ENCODE measurements at places on chromosomes 1 and 21. TPM values are rescaled to one million over a fixed set of nuclear protein-coding genes. Genes with fewer than 3 reads are reported as not detected.

PGM1 gene
- total RNA-seq: 63.5 TPM

GRCh38 chr1:151728151-151729054, 7.1 kb downstream of the RIIAD1 start:
- H3K36me3 ChIP-seq: no peaks in the 10 kb centered on the region
- no peak overlapping the region for H3K27ac ChIP-seq
- H3K27me3 ChIP-seq: no peaks in the 10 kb centered on the region

GRCh38 chr21:45847870-45848269, 133.7 kb upstream of the COL6A1 start:
- no peak overlapping the region for H3K27ac ChIP-seq
- H3K4me3 ChIP-seq: no peak overlapping the region
- H3K36me3 ChIP-seq: no peaks in the 10 kb centered on the region
- H3K27me3 ChIP-seq: no peaks in the 10 kb centered on the region
- no peak for DNase-seq

GRCh38 chr1:9135073-9135836, 6.4 kb upstream of the GPR157 start:
- no peak overlapping the region for H3K4me3 ChIP-seq
- H3K4me1 ChIP-seq: no peaks in the 10 kb centered on the region
- DNase-seq: no peak
- no peak overlapping the region for H3K27ac ChIP-seq
- H3K36me3 ChIP-seq: no peaks in the 10 kb centered on the region

DNA sequence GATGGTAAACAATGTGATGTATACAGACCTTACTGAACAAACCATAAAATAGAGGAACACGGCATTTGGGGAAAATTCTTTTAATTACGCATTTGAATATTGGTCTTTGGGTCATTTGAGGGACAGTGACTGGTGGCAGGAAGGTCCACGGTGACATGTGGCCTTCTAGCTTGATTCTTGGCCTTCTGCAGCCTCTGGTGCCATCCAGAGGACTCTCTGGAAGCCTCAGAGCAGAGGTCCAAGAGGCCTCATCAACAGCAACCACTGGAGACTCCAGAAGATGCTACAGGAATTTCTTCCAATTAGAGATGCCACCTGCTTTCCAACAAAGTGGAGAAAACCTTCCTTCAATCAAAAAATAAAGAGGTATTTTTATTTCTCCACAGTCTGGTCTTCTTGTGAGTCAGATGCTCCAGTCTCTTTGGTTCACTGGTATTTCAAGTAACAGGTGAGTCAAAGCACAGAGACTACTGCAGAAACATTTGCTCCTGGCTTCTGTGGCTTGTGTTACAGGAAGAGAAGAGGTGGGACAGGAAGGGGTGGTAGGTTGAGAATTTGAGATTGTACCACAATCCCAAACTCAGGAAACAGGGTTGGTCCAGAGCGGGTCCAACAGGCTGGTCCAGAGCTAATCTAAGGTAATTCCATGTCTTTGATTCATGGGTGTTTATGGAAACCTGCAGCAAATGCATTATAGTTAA, 2.7 kb upstream of the F5 start:
- no peaks in the 10 kb centered on the region for H3K27me3 ChIP-seq
- H3K4me3 ChIP-seq: no peak overlapping the region
- H3K4me1 ChIP-seq: no peaks in the 10 kb centered on the region
- no peak for DNase-seq

DNA sequence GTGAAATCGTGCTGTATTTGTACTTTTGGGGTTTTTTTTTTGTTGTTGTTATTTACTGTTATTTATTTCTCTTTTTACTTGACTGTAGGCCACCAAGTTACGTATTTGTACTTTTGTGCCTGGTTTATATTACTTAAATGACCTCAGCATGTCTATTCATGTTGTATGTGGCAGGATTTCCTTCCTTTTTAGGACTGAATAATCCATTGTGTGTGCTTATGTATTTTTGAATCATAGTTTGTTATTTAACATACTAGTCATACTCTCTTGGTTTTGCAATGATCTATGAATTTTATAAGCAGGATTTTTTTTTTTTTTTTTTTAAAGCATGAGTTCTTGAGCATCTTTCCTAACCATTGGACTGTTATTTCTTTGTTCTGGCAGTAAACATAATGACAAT, 51.2 kb downstream of the RNF2 start:
- DNase-seq: no peak
- no peaks in the 10 kb centered on the region for H3K27me3 ChIP-seq
- no peak overlapping the region for H3K27ac ChIP-seq
- H3K36me3 ChIP-seq: peaks cover 35% of the 10 kb centered on the region

GRCh38 chr1:9439074-9439761, 100.0 kb upstream of the SLC25A33 start:
- DNase-seq: no peak
- peak overlapping the region; percentile 46 for H3K27ac ChIP-seq
- no peaks in the 10 kb centered on the region for H3K27me3 ChIP-seq
- no peaks in the 10 kb centered on the region for H3K4me1 ChIP-seq

DNA sequence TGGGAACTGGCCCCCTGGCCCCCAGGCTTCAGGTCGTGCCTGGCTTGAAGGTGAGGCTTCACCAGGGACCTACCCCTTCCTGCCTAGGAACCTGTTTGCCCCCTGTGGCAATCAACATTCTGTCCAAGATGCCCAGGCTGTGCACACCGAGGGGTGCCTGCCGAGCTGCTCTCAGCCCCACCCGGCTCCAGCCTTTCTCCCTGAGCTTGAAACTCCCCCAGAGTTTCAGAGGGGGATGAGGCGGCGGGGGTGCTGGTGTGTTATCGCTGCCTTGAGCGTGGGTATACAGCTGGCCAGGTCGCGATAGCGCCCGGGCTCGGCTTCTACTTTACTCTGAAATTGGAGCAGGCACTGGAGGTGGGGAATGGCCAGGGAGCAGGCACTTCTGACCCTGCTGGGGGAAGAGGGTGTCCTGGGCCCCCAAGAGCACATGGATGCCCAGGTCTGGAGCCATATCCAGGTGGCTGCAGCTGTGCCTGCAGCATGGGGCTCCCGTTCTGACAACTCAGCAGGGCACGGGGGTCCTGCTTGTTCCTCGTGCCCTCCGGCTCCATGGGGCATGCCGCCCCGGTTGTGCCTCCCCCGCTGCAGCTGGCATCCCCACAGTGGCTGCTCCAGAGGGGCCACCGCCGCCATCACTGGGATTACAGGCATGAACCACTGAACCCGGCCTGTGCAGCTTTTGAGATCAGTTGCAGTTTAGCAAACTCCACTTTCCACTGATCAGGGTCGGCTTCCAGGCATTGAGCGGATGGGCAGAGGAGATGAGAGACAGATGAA, 29.8 kb downstream of the RYR2 start:
- H3K27ac ChIP-seq: no peak overlapping the region
- no peak overlapping the region for H3K4me3 ChIP-seq
- DNase-seq: no peak
- H3K4me1 ChIP-seq: no peaks in the 10 kb centered on the region

DNA sequence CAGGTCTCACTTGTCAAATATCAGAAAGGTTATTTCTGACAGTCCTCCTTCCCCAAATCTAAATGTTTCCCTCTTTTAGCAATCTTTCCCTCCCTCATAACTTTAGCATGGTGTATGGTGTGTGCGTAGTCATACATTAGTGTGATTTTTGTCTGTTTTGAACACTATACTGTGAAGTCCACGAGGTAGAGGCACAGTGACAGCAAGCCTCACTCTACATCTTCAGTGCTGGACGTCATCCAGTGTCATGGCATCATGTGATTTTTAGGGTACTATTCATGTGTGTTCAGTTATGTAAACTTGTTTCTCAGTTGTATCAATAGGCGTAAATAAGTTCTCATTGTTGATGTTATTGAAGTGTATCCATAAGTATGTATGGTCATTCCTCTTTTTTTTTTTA, 39.1 kb downstream of the DYRK1A start:
- no peak for DNase-seq
- H3K4me1 ChIP-seq: no peaks in the 10 kb centered on the region
- H3K4me3 ChIP-seq: no peak overlapping the region
- H3K27me3 ChIP-seq: no peaks in the 10 kb centered on the region
- no peaks in the 10 kb centered on the region for H3K36me3 ChIP-seq
- no peak overlapping the region for H3K27ac ChIP-seq

VTCN1 gene
- not detected for total RNA-seq

SLC22A15 gene
- total RNA-seq: 1.7 TPM

TMEM82 gene
- 2.5 TPM for total RNA-seq

- no peak overlapping the region for H3K27ac ChIP-seq
- no peaks in the 10 kb centered on the region for H3K4me1 ChIP-seq
- no peak for DNase-seq
These were observed 468.1 kb upstream of the PTBP2 start for GRCh38 chr1:96253246-96254035.

TSPAN2 gene
- 3.1 TPM for total RNA-seq

- no peak for DNase-seq
- no peak overlapping the region for H3K4me3 ChIP-seq
- no peak overlapping the region for H3K27ac ChIP-seq
- H3K36me3 ChIP-seq: no peaks in the 10 kb centered on the region
- no peaks in the 10 kb centered on the region for H3K4me1 ChIP-seq
These were observed 390.7 kb upstream of the ZP4 start for GRCh38 chr1:238281418-238281817.

- H3K27ac ChIP-seq: no peak overlapping the region
- H3K4me3 ChIP-seq: no peak overlapping the region
- no peaks in the 10 kb centered on the region for H3K4me1 ChIP-seq
- no peak for DNase-seq
- H3K36me3 ChIP-seq: no peaks in the 10 kb centered on the region
- H3K27me3 ChIP-seq: no peaks in the 10 kb centered on the region
These were observed 158.9 kb downstream of the ST6GALNAC5 start for GRCh38 chr1:77026135-77026534.

DNA sequence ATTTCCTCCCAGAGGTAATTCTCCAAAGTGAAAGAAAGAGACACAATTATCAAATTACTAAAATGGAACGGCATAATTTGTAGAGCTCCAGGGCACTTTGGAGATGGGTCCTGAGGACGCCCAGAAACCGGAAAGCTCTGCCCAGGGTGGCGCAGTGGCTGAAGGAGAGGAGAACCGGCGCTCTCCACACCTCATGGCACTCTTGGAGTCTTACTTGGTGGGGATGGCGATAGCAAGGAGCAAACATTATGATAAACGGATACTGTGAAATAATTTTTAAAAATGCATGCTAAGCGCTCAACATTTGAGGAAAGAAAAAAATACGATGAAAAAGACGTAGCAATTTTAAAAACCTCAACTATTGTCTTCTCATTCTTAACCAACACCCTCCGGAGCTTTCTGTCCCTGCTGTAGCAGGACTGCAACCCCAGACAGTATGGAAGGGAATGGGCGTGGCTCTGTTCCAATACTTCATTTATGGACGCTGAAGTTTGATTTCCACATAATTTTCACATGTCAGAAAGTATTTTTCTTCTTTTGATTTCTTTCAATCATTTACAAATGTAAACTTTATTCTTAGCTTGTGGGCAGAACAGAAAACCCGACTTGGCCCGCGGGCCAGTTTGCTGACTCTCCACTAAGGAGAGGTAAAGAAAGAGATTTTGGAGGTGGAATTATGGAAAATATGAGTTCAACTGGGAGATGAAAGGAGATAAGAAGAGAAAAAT, 1.1 kb downstream of the S100A11 start:
- DNase-seq: no peak
- no peaks in the 10 kb centered on the region for H3K4me1 ChIP-seq
- peak overlapping the region; percentile 80 for H3K27ac ChIP-seq
- peaks cover 30% of the 10 kb centered on the region for H3K36me3 ChIP-seq

DNA sequence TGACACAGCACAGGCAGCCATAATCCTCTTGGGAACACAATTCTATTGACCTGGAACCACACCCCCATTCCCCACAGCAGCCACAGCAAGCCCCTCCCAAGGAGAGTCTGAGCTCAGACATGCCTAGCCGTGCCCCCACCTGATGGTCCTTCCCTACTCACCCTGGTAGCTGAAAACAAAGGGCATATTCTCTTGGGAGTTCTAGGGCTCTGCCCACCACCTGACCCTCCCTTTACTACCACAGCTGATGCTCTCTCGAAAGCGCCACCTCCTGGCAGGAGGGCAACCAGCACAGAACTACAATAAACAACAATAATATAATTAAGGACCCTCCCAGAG, 184.8 kb upstream of the COA6 start:
- H3K27ac ChIP-seq: no peak overlapping the region
- no peak for DNase-seq
- H3K4me3 ChIP-seq: no peak overlapping the region
- H3K4me1 ChIP-seq: no peaks in the 10 kb centered on the region

- no peak overlapping the region for H3K4me3 ChIP-seq
- H3K4me1 ChIP-seq: no peaks in the 10 kb centered on the region
- no peaks in the 10 kb centered on the region for H3K36me3 ChIP-seq
- H3K27ac ChIP-seq: no peak overlapping the region
These were observed 39.0 kb downstream of the LRRC71 start for GRCh38 chr1:156959414-156959813.

CFH gene
- total RNA-seq: 21.1 TPM

LDLRAD1 gene
- not detected for total RNA-seq

DNA sequence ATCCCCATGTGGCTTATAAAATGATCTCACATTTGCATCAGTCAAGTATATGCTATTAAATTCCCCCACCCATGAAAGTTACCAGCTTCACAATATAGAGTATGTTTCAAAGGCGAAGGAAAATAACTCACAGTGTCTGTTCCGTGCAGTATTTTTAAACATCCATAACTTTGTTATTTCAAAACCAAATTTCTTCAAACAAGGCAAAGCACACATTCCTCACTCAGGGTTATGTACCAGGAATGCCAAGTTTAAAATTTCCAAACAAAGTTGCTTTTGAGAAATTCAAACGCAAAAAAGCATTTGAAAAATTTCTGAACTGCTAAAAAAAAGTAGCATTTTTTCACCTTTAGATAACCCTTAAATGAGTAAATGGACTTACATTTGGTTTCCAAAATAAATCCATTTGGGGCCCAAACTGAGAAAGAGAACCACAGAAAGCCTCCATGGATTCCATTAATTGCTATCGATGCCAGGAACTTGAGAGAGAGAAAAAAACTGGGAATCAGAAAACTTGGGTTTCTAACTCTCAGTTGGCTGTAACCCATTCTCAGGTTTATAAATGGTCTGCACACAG, 149.5 kb downstream of the SLC30A10 start:
- no peaks in the 10 kb centered on the region for H3K36me3 ChIP-seq
- H3K27me3 ChIP-seq: no peaks in the 10 kb centered on the region
- H3K4me1 ChIP-seq: no peaks in the 10 kb centered on the region

- H3K4me3 ChIP-seq: no peak overlapping the region
- no peak for DNase-seq
- H3K27ac ChIP-seq: no peak overlapping the region
- no peaks in the 10 kb centered on the region for H3K36me3 ChIP-seq
- H3K4me1 ChIP-seq: no peaks in the 10 kb centered on the region
- no peaks in the 10 kb centered on the region for H3K27me3 ChIP-seq
These were observed 838.2 kb upstream of the RGS18 start for GRCh38 chr1:191320062-191320461.

OR2T35 gene
- total RNA-seq: not detected

DNA sequence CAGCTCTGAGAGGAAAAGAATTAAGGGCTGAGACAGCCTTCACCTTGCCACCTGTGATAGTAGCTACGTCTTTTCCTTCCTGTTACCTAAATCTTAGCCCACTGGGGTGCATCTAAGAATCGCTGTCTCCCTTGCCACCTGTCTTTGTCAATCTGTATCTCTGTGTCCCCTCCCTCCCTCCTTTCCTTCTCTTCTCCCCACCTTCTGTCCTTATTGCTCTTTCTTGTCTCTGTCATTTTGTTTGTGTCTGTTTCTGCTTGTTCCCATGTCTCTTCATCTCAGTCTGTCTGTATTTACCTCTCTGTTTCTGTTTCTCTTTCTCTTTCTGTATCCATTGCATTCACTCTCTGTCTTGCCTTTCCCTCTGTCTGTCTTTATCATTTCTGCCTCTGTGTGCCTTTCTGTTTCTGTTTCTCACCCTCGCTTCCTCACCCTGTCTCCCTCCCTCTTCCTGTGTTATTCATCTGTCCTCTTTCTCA, 30.2 kb downstream of the SLC22A15 start:
- H3K4me3 ChIP-seq: peak overlapping the region; percentile 7
- no peaks in the 10 kb centered on the region for H3K4me1 ChIP-seq
- no peaks in the 10 kb centered on the region for H3K27me3 ChIP-seq
- no peak overlapping the region for H3K27ac ChIP-seq
- DNase-seq: no peak

All from Peyer's patch (tissue), 4 donors.